Hematopoietic multipotent progenitor cell (in vitro differentiated cells): ENCODE measurements at places on chromosomes 1 and 21.

GRCh38 chr21:16969636-16970035 is 543.2 kb upstream of the CXADR start:
- no peak for DNase-seq

DNA sequence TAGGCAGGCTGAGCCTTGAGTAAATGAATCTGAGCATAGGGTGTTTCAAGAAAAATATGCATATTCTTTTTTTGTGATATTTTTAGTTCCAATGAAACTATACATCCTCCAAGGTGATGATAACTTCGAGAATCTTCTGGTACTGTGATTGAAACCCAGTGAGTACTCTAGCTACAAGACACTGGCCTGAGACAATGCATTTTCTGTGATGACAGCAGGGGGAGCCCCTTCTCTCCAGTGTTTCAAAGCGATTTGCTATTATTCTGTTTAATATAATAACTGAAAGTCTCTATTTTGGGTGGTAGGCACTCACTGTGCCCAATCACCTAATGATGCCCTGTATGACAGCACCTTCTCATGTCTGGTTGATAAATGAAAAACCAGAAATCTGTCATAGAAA is 12.1 kb downstream of the IRF2BP2 start:
- DNase-seq, result peak; percentile 67

GRCh38 chr1:30883389-30884172 is 25.0 kb downstream of the SDC3 start:
- no peak for DNase-seq

GRCh38 chr21:16113052-16113715 is 383.4 kb downstream of the USP25 start:
- no peak for DNase-seq

- no peak for DNase-seq
Measured at GRCh38 chr1:14543191-14543840, 55.2 kb upstream of the KAZN start.

DNA sequence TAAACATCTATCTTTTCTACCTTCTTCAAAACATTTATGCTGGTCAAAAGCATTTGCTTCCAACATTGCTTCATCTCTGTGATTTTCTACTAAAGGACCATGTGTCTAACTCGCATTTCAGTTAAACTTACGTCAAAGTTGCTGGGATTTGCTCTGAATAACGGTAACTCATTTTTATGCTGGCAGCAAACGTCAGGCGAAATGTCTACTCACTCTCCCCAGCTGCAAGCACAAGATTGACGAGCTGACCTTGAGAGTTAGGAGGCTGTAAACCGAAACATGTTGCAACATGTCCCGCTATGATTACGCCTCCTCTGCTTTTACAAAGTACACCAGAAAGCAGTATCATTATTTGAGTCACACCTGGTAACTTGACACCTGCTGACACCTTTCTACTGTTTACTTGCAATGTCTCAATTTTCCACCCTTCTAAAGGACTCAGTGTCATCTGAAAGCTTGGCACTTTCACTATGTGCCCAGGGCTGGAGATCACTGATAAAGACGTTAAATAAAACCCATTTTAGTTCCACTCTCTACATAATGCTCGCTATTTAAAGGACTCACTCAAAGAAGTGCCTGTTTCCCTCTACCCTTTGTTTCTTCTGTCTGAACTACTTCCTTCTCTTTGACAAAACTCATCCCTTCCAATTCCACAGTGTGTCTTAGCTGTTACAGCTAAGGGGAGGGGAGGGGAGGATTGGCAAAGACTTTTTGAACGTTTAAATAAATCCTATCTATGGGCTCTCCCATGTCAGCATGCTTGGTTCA is 111.9 kb downstream of the PTPN14 start:
- peak; percentile 77 for DNase-seq

GRCh38 chr1:18552631-18553030 is 71.9 kb downstream of the KLHDC7A start:
- no peak for DNase-seq

GRCh38 chr1:26498894-26499293 is 26.7 kb downstream of the HMGN2 start:
- no peak for DNase-seq

DNA sequence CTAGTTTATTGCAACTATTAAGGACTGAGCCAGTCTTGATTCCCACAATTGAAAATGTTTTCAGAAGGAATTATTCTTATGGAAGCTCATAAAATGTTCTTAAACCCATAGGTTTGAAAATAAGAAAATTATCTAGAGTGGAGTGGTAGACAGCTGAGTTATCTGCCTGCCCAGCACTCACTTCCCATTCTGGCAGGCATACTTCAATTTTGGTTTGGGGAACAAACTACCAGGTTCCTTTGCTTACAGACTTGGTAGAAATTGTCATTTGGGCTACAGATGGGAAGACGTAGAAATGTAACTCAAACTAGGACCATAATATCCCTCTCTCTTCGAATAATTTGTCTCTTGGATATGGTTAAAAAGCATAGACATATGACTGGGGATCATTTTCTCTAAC is 18.4 kb downstream of the JUN start:
- peak; percentile 41 for DNase-seq

DNA sequence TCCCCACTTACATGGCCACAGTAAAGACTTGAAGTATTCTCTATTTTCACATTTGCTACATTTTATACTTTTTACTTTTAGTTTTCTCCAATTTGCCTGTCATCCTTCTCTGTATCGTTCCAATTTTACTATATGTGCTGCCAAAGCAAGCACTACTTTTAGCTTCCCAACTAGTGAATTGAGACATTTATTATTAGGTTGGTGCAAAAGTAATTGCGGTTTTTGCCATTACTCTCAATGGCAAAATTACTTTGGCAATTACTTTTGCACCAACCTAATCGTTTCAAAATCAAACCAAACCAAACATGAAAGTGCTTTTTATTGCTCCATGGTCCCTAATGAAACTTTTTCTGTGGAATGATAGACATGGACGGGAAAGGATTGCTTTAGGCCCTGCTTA is 56.6 kb upstream of the ATF3 start:
- no peak for DNase-seq

- no peak for DNase-seq
Measured at GRCh38 chr1:37574834-37575480, 18.2 kb downstream of the DNALI1 start.

- DNase-seq, result no peak
Measured at GRCh38 chr1:12477936-12478611, 139.9 kb downstream of the DHRS3 start.

DNA sequence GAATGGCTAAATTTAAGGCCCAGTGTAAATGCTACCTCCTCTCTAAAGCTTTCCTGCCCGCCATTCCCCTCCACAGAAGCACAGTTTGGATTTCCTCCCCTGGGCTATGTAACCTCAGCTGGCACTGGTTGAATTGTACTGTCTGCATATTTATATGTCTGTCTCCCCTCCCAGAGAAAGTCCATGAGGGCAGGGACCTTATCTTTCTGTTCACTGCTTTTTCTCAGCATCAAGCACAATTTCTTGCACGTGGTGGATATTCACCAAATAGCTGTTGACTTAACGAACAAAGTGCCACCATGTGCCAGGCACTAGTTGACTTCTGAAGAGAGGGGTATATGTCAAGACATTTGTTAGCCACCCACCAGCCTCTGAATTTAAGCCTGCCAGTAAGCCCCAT is 9.5 kb upstream of the PDIK1L start:
- no peak for DNase-seq

DNA sequence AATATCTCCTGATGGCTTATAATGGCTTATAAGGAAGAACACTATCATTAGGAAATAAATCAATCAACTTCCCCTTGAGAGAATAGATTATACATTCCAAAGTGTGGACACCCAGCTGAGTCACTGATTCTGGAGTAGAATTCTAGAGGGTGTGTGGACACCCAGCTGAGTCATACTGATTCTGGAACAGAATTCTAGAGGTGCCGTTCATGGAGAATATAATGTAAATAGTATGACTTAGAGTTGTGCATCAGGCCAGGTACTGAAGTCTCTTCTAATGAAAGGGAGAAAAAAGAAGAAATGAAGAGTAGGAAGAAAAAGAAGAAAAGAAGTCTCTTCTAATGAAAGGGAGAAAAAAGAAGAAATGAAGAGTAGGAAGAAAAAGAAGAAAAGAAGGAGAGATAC is 2.4 kb upstream of the USP33 start:
- no peak for DNase-seq

DNA sequence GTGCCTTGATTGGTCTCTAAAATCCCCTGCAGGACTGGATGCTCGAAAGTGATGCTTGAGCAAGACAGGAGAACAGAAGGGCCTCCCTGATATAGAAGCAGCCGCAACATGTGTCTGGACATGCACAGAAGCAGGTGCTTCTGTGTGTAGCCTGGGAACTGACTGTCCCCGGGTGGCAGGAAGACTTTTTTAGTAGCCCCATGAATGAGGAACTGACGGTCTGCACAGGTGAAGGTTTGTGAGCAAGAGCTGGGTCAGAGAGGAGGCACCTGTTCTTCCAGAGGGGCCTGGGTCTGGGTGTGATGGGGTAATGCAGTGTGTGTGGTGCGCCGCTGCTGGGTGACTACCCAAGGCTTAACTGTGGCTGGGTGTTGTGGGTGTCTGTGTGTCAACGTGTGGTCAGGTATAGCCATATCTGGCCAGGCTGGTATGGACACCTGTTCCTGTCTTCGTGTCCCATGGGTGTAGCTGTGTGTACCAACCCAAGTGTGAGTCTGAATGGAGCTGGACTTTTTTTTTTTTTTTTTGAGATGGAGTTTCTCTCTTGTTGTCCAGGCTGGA is 39.1 kb upstream of the FOXO6 start:
- DNase-seq, result no peak

DNA sequence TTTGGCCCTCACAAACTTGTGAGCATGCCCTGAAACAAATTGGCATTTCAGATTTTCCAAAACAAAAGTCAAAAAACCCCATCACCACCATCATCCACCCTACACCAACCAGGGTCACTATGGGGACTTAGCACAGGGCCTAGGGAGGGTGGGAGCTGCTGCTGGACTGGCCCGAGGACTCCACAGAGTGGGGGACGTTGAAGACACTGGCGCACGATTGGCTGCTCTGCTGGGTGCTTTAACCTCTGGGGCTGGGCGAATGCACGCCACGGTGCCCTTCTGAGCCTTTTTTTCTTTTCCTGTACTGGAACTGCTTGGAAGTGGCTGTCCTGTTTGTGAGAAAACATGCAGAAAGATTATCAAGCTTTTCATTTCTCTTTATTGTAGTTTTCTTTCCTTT is 92.8 kb downstream of the CD247 start:
- DNase-seq, result no peak

DNA sequence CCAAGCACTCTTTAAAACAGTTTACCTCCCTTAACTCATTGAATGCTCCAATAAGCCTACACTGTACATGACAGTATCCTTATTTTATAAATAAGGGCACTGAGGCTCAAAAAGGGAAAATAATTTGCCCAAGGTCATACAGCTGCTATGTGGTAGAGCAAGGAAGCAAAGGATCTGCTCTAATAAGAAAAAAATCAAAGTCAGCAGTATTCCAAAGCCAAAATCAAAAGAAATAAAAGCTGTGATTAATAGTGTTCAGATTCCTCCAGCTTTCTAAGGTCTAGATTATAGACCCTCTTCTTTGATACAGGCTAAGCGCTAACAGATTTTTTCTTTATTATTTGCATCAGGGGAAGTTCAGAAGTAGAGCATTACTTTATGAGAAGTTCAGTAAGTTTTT is 39.3 kb downstream of the IL12RB2 start:
- DNase-seq, result no peak

- DNase-seq, result no peak
Measured at GRCh38 chr1:213439703-213440102, 388.7 kb downstream of the RPS6KC1 start.

GRCh38 chr1:154270833-154271232 is 1.6 kb upstream of the HAX1 start:
- no peak for DNase-seq

- no peak for DNase-seq
Measured at GRCh38 chr1:8386247-8386646, 68.3 kb downstream of the SLC45A1 start.

- peak; percentile 87 for DNase-seq
Measured at GRCh38 chr1:13730751-13731482, 30.9 kb downstream of the PRDM2 start.

DNA sequence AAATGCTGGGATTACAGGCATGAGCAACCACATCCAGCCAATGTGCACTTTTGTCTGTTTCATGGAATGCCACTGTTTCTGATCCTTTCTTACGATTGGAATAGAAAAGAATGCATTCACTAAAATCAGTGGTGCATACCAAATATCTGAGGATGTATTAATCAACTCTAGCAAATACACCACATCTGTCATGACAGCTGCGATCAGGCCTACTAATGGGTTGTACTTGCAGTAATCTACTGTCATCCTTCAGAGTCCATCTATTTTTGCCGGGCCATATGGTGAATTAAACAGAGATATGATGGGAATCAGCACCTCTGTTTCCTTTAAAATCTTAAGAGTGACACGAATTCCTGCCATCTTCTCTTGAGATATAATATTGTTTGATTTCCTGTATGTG is 8.5 kb upstream of the USP1 start:
- DNase-seq, result no peak

DNA sequence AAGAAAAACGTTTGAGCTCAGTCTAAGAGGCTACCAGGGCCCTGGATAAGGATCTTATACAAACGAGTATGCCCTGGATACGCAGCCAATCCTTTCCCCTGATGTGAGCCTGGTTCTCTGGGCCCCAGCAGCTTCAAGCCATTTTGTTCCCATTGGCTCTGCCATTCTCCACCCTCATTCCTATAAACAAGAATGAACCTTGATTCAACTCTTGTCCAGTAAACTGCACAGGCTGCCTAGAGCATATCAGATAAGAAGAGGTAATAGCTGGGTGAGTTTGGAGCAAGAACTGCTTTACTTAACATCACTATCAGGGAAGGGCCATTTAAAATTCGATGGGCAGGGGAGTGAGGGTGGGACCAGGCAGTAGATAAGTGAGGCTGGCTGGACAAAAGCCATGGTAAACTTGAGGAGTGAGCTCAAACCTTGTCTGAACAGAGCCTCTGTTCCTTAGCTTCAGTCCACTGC is 11.3 kb downstream of the BTG2 start:
- no peak for DNase-seq

GRCh38 chr1:25683731-25684130 is 67.1 kb downstream of the MAN1C1 start:
- DNase-seq, result no peak

DNA sequence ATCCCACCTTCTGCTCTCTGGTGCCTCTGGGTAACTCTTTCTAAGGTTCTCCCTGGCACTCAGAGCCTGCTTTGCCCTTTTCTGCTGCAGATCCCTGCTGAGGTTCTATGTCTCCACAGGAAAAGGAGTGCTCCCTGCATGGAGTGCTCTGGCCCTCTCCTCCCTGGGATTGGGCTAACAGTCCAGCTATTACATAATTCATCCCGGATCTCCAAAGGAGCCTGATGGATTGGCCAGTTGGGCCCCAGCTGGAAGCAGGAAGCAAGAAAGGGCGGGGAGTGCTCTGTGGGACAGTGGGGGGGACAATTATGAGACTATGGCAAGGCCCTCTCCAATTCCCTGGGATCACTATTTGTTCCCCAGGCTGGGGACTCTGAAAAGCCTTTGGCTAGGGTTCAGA is 51.9 kb upstream of the GOLT1A start:
- no peak for DNase-seq

- DNase-seq, result no peak
Measured at GRCh38 chr1:63408331-63408730, 40.9 kb downstream of the ALG6 start.
